ENCODE measurements at places on chromosomes 6 and 20. TPM values are rescaled to one million over a fixed set of nuclear protein-coding genes. Genes with fewer than 3 reads are reported as not detected.

The SCRT2 gene
- not detected for total RNA-seq

The DCDC2 gene
- not detected for total RNA-seq

The PROKR2 gene
- total RNA-seq: not detected

The GFRAL gene
- not detected for total RNA-seq
